ENCODE measurements at places on chromosomes 12 and 14.

DNA sequence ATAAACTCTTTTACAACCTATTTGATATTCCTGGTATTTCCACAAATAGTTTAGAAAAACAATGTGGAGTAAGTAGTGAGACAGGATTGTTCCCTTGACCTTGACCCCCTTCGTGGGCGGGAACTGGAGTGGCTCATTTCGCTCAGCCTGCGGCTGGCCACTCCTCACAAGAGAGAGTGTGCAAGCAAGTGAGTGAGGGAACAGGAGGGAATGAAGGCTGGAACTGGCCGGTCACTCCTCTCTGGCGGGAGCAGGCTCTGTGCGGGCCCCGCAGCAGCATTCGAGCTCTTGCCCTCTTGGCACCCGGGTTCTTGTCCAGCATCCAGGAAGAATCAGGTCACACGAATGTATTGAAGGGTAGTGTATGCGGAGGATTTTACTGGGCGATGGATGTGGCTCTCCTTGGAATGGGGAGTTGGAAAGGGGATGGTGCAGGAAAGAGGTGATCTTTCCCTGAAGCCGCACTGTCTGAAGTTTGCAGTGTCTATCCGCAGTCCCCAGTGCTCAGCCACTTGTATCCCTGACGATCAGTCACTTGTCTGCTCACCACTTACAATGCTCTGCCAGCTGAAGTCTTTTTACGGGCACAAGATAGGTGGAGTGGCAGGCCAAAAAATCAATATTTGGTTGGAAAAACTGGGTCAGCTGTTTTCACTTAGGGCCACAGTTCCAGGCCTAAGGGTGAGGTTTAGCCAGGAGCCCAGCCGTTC is 28.0 kb upstream of the TXNRD1 start:
- DNase-seq, result no peak

GRCh38 chr12:116659771-116660481 is 77.9 kb downstream of the SPRING1 start:
- DNase-seq, result no peak

- no peak for DNase-seq
Observed at GRCh38 chr14:64612021-64612380, 62.2 kb downstream of the PPP1R36 start.

DNA sequence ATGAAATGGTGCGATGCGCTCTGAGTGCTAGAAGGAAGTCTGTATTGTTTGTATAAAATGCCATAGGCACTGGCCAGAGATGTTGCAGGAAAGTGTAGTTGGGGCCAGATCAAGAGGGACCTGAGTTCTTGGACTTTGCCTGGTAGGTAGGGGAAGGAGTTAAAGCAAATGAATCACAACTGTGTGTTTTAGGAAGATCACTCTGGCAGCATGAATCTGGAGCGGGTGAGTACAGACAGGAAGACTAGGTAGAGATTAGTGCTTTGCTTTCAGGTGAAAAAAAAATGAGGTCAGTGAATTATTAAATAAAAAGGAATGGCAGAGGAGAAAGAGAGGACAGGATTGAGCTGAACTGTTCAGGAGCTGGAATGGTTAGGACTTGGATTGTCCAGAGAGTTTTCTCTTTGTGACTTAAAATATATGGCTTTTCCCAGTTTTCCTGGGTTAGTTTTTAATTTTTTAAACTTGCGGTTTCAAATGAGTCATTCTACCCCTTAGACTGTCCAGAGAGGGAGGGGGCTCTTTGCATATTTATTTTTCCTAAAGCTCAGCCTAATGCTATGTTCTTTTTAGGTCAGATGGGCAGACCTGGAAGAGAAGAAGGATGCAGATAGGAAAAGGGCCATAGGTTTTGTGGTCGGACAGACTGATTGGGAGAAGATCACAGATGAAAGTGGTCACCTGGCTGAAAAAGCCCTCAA is 41.1 kb downstream of the PROX2 start:
- DNase-seq, result no peak

GRCh38 chr12:18296201-18296908 is 35.0 kb downstream of the PIK3C2G start:
- DNase-seq, result no peak

- DNase-seq, result no peak
Observed at GRCh38 chr12:27913999-27914614, 58.4 kb downstream of the PTHLH start.

- no peak for DNase-seq
Observed at GRCh38 chr14:54680651-54681050, 113.7 kb downstream of the SAMD4A start.

GRCh38 chr14:58780185-58780584 is 142.4 kb downstream of the DACT1 start:
- no peak for DNase-seq

DNA sequence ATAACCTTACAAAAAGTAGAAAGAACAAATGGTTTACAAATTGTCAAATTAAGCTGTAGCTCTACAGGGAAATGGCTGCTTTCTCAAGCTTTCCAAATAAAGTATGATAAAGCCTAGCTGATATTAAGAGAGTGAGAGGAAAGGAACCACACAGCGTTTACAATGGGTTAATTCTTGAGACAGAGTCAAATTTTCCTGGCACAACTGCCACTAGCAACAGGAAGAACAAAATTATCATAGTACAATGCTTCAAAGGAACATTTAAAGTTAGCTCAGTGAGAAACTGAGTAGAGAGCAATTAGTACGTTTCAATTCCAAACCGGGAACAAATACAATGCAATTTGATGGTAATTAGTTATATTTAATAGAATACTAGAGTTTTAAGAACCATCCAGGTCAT is 116.0 kb downstream of the PPP1R12A start:
- DNase-seq, result no peak

GRCh38 chr12:2641761-2642160 is 153.0 kb upstream of the FKBP4 start:
- no peak for DNase-seq

DNA sequence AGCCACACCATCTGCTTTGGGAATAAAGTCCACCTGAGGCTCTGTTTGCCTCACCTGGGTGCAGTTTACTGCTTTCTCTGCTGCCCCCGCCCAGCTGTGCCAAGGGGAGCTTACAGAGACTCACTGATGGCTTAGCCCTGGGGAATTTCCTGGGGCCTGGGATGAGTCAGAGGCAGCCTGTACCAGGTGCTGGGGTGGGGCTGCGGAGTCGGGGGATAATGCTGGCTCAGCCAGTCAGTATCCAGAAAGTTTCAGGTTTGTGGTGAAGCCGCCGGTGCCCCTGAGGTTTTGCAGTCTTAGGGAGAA is 22.3 kb downstream of the PLEKHG3 start:
- DNase-seq, result peak; percentile 68

DNA sequence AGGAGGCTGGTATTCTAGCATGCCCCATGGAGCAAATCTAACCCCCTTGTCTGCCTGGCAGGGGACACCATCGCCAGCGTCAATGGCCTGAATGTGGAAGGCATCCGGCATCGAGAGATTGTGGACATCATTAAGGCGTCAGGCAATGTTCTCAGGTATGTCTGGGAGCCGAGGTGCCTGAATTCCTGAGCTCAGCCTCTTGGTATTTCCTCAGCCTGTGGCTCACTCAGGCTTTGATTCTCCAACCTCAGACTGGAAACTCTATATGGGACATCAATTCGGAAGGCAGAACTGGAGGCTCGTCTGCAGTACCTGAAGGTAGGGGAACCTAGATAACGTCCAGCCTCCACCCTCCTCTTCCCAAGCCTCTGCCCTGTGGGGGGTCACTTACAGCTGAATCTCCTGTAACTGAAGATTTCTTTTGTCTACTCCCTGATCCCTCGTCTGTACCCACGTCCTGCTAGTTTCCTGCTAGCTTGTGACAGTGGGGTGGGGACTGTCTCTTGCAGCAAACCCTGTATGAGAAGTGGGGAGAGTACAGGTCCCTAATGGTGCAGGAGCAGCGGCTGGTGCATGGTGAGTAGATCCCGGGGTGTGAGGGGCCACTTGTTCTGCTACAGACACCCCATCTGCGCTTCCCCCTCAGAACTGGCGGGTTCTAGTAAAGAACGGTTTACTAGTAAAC is 7.0 kb downstream of the TAMALIN start:
- DNase-seq, result no peak

DNA sequence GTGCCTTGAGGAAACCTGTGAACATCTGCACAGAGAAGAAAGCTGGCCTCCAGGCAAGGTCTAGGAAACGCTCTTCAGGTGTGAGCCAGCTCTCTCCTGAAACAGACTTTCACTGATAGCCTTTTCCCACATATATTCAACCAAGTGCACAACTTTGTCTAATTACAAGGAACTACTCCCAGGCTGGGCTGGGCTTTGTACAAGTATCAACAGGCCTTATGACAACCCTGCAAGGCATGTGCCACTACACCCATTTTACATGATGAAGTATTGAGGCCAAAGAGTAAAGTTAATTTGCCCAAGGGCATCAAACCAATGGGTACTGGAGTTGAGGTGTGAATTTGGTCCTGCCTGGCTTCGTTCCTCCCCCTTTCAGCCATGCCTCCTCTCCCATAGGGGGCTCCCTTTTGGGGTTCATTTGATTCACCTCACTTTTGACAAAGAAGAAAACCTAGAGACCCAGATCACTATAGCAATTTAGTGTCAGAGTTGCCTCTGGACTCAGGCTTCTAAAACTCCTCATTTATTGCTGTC is 2.1 kb downstream of the CSRP2 start:
- no peak for DNase-seq

- DNase-seq, result no peak
Observed at GRCh38 chr12:34405286-34406227, 383.3 kb downstream of the ALG10 start.

DNA sequence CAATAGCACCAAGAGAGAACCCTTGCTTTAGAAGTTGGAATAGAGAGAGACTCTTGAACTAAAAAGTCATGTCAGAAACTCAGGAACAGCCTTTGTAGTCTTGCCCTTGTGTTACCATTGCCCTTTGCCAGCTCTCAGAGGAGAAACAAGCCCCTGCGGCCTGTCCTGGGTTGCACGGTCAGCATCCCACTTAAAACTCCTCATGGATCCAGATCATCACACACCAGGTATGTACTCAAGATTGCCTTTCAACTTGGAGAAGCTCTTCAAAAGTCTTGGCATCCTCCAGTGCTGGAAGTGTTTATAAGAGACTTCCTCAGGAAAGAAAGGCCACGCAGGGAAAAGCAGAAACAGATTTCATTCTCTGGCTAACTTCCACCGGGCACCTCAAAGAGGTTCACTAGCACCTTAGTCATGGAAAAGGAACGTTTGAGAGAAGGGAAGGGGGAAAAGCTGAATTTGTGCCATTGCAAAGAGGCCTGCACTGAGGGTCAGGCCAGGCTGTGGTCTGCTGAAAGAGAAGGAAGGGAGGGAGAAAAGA is 594.2 kb downstream of the MED13L start:
- no peak for DNase-seq

DNA sequence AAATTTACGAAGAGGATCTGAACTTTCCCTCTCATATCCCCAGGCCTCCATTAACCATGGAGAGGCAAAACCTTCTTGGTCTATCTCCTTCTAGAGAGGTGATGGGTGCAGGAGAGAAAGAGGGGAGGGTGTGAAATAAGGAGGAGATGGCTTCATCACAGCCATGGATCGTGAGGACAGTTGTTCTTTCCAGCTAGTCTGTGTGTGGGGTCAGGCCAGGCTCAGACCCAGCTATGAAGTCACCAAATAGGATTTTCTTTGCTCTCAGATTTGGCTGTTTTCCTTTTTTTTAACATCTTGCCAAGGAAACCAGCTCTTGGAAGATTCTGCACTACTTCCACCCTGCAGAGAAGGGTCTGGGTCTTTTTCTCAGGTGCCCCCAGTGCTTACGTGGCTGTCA is 64.9 kb upstream of the FAM181A start:
- no peak for DNase-seq

DNA sequence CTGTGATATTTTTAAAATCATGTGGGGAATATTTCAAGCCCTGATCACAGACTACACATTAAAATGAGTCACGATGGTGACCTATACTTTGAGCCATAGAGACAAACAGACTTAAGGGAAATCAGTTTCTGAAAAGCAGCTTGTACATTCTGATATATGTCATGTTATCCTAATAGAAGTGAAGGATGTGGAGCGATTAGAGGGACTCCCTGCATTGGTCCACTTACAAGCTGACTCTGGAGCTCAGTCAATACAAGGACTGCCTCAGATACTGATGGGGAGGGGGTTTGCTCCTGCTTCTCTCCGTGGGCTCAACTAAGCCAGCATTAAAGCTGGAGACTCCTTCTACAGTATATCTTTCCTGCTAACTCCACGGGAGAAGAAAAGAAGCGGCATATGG is 173.5 kb downstream of the ALG10B start:
- DNase-seq, result no peak

GRCh38 chr14:76727901-76728300 is 33.4 kb upstream of the VASH1 start:
- DNase-seq, result no peak

GRCh38 chr14:63551332-63551731 is 8.2 kb upstream of the PPP2R5E start:
- DNase-seq, result no peak

DNA sequence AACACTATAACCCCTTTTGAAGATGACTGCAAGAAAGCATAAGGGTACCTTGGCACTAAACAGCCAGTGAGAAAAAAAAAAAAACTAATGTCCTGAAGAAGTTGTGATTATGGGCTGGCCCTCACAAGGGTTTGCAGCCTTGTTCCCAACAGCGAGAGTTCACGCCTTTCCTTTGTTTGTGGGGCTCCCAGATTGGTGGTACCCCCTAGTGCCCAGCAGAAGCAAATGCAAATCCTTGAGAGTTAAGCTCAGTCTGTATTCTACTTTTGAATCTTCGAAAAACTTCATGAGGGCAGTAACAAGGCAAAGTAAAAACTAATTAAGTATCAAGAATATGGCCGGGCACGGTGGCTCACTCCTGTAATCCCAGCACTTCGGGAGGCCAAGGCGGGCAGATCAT is 238.9 kb upstream of the LMO3 start:
- no peak for DNase-seq

GRCh38 chr14:99731547-99732435 is 47.7 kb downstream of the CYP46A1 start:
- no peak for DNase-seq

DNA sequence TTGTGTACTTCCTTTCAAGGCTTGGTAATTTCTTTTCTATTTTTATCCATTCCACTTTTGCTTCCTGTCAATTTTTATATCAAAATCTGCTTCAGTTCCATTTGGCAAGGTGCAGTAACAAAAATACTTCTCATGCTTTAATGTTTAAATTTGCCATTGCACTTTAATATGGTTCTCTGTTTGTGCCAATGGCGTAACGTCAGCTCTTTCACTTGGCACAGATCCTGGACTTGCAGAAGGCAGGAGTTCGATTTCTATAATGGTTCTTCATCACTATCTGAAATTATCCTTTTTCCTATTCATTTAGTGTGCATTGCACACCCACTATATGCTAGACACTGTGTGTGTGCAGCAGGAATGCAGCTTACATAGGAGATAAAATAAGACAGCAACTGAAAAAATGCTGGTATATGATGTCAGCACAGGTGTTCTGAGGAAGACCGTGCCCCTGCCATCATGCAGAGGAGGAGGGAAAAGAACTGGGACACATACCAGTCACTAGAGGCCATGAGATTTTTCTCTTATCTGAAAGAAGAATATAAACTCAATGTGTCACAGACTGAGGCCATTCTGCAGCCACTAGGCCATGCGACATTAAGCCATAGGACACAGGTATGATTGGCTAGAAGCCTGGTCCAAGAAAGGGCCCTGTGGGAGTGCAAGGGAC is 298.2 kb downstream of the RPAP3 start:
- no peak for DNase-seq
